ENCODE measurements at places on chromosomes 5 and 9.

- DNase-seq, result no peak
These were observed 766.4 kb upstream of the WWC1 start for GRCh38 chr5:167525004-167525403.

GRCh38 chr9:35736201-35736633 lies 3.8 kb downstream of the CREB3 start:
- peak; percentile 47 for DNase-seq

GRCh38 chr9:136010176-136010575 lies 49.0 kb upstream of the UBAC1 start:
- no peak for DNase-seq

DNA sequence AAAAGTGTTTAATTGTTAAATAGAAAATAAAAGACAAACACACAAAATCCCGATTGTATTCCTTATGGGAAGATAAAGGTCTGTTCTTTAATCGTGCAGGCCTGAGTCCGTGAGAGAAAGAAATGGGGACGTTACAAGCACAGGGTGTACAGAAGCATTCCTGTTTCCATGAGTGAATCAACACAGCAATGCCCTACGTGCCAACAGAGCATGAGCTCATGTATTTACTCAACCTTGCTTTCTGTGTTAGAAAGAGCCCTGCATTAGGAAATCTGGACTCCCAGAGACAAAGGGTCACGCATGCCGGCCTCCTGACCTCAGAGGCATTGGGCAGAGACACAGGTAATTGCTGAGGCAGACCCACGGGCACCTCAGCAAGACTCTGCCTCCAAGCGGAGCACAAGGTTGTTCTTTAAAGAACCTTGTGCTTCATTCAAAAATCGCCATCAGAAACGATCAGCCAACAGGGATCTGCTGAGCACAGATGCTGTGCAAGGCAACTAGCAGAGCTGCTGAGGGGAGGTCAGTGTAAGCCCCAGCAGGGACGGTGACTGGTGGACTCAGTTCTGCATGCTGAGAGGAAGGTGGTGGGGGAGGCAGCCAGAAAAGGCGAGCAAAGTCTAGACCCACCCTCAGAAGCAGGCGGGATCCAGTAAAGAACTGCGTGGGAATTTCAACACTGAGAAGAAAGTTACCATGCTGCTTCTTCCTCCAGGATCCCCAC lies 101.0 kb downstream of the TLE1 start:
- DNase-seq, result no peak

DNA sequence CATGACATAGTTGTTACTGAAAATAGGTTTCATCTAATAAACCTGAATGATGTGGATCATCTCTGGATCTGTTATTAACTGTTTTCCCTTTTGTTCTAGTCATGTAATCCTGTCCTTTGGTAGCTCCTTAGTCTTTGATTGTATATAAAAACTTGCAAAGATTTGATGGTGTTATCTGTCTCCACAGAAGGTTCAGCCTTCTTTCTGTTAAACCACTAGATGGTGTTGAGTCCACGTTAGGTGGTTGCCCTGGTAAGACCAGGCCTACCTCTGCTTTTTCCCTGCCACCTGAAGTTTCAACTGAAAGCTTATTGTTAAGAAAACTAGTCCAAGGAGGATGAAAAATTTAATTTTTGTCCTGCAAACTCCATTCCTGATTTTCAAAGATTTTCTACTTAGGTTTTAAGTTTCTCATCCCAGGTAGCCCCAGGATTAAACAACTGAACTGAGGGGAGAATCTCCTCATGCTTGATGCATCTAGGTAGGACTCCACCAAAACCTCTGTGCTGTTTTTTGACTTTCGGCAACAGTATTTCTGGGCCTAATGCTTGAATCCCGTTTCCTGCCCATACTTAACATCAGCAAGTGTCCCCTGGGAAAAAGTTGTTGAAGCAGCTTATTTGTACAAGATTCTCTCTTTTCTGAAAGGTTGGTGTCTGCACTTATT lies 68.5 kb downstream of the RICTOR start:
- DNase-seq, result no peak

DNA sequence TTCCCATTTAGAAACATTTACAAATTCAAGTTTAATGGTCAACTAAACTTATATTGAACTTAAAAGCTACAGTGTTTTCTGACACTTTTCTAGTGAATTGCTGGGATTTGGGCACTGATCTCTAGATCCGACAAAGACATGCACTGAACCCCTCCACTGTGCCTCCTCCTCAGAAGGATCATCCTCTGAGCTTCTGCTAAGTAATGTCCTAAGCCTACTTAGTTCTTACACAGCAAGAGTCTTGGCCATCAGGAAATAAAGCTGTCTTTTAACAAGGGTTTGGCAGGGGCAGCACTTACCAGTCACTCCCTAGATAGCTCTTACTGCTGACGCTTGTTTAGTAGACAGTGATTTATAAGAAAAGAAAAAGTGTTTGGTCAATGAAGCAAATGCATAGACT lies 50.5 kb downstream of the FAM81B start:
- no peak for DNase-seq

Measured in T-helper 17 cell (primary cell).